ENCODE measurements at places on chromosomes 4 and X.
A peak's percentile ranks its signal among the peaks of the same experiment; 100 is the strongest.

GRCh38 chr4:42078184-42078801, 74.2 kb downstream of the BEND4 start:
- no peak for DNase-seq

DNA sequence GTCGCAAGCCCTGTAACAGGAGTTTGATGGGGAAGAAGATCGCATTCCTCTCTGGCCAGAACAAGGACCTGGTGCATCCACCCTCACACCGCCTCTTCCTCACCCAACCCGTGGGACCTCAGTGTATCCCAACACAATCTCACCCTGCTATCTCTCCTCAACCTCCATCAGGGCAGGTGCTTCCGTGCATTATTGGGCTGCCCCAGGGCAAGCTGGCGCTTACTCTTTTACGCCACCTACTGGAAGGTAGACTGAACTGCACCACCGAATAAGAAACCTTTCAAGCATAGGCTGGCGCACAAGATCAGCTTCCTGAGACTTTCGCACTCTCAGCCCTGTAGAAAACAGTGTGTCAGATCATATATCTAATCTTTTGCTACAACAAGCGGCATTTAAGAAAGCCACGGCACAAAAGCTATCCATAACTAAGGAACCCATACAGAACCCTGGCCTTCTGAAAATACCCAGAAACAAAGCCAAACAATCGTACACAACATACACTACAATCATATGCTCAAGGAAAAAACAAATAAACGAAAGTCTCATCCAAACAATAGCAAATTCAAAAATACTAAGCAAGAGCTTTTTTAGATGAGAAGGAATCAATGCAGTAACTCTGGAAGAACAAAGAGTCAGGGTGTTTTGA, 209.3 kb downstream of the UGT8 start:
- peak; percentile 16 for DNase-seq

- DNase-seq = peak; percentile 63
Observed at GRCh38 chr4:30716158-30716557, 4.0 kb upstream of the PCDH7 start.

DNA sequence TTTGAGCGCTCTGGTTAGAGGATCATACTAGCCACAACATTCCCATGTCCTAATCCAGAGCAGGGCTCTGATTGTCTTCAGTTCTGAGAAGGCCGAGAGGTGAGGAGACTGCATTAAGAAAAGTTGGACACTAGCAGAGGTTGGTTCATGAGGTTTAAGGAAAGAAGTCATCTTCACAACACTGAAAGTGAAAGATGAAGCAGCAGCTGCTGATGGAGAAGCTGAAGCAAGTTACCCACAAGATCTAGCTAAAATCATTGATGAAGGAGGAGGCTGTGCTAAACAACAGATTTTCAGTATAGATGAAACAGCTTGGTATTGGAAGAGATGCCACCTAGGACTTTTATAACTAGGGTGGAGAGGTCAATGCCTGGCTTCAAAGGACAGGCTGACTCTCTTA, 36.8 kb downstream of the RAP1GDS1 start:
- no peak for DNase-seq

DNA sequence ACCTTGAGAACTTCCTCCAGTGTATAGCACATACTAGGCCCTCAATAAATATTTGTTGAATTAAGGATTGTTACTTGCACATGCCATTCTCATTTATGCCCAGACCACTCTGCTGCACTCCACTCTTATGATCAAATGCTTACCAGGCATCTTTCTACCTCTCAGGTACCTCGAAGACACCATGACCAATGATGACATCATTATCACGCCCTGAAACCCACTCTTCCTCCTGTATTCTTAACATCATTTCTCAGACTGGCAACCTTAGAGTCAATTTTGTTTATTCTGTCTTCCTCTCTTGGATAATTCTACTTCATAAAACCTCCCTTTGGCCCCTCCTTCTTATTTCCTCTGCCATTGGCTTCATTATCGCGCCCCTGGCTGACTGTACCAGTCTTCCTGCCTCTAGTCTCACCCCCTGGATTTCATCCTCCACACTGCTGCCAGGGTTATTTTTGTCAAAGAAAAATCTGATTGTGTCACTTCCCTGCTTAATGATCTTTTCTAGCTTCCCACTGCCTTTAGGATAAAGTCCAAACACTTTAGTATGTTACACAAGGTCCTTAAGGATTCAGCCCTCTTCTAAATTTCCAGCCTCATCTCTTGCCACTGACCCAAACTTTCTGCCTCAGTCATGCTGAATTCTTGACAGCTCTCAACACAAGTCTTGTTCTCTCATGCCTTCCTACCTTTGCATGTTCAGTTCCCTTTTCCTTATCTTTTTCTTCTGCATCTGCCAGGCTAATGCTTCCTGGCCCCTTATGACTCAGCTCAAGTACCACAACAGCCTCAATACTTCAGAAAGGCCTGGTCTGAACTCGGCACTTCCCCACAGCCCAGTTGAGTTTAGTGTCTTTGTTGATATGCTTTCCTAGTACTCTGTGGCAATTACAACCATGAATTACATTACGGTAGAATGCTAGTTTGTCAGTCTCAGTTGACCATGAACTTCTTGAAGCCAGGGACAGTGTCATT, 45.8 kb downstream of the HDAC8 start:
- DNase-seq = peak; percentile 6

DNA sequence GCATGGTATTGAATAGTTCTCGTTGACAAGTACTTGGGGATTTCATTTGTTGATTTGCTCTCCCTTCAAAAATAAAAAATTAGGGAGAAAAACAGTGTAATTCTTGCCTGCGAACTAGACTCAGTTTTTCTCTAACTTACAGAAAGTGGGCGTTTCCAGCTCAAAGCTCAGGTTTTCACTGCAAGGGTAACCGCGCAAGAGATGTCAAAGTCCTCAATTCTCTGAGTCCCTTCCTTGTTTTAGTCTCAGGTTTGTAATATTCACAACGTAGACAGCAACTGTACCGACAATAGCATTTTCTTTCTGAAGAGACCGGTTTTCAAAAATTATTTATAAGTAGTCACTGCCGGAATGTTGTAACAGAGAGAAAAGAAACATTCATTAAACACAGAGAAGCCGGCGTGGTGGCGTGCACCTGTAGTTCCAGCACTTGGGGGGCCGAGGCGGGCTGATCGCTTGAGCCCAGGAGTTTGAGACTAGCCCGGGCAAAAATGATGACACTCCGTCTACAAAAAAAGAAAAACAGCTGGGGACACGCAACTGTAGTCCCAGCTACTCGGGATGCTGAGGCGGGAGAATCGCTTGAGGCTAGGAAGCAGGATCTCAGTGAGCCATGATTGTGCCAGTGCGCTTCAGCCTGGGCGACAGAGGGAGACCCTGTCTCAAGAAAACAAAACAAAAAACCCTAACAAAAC, 774 bp downstream of the ZCCHC4 start:
- peak; percentile 27 for DNase-seq

- DNase-seq = peak; percentile 73
Observed at GRCh38 chrX:100649550-100650356, 5.8 kb downstream of the SRPX2 start.

- no peak for DNase-seq
Observed at GRCh38 chr4:51859476-51860031, 16.6 kb downstream of the DCUN1D4 start.

DNA sequence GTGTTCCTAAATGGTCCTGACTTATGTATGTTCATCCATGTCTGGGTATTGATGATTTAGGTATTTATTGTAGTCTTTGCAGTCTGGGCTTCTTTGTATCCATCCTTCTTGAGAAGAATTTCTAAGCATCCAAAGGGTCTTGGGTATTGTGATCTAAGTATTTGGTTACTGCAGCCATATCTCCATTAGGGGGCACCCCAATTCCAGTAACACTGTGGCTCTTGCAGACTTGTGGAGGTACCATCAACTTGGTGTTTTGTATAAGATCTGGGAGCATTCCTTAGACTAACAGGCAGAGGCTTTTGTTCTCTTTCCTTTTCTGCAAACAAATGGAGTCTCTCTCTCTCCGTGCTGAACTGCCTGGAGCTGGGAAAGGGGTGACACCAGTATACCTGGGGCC, 113.7 kb upstream of the NEXMIF start:
- peak; percentile 33 for DNase-seq

- DNase-seq = no peak
Observed at GRCh38 chr4:139611391-139611790, 54.2 kb upstream of the MGST2 start.

DNA sequence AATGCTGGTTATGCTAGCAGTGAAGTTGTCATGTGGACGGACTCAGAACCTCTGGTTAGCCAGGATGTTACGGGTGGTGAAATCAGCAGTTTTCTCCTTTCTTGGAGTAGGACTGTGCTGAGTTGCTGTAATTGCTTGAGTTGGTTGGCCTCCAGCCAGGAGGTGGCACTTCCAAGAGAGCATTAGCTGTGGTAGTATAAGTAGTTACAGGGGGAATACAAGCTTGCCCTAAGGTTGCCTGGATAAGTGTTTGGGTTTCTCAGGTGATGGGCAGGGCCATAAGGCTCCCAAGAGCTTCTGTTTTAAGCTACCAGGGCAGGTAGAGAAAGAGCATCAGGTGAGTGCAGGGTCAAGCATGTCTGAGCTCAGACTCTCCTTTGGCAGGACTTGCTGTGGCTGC, 103.0 kb downstream of the ZNF518B start:
- no peak for DNase-seq

GRCh38 chr4:13248621-13249298, 235.4 kb downstream of the RAB28 start:
- peak; percentile 40 for DNase-seq
